Endothelial cell of umbilical vein (primary cell): ENCODE measurements at places on chromosomes 2 and 18. TPM values are rescaled to one million over a fixed set of nuclear protein-coding genes. Genes with fewer than 3 reads are reported as not detected.

DNA sequence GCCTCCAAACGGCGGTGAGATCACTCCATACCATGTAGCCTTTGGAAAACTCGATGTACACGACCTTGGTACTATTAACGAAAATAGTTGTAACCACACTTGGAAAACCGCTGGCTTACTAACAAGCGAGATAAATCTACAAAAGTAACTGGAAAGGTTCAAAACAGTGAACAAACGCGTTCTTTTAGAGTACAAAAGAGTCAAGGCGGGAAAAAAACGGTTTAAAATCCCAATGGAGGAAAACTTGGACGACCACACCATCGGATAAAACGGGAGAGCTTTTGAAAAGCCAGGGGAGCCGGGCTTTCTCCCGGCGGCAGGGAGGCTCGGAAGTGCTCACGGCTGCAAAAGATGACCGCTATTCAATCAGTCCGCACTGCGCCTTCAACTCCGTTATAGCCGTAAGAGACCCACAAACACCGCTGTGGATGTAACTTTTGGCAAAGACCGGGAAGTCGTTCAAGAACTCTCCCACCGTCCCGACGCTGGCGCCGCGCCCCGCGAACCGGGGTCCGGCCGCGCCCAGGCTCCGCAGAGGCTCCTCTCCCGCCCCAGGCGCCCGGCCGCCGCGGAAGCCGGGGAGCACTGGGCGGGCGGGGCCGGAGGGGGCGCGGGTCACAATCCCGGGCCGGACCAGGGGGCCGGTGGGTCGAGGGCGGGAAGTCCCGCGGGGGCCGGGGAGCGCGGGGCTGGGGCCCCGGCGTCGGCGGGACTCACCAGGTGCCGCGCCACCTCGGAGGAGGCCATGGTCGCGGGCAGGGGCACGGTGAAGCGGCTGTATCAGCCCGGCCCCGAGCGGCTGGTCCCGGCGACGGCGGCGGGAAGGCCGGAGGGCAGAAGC lies 465 bp downstream of the SEPTIN10 start:
- DNase-seq: peak; percentile 72

GRCh38 chr18:74806073-74806472 lies 208.4 kb downstream of the ZNF407 start:
- DNase-seq: no peak

DNA sequence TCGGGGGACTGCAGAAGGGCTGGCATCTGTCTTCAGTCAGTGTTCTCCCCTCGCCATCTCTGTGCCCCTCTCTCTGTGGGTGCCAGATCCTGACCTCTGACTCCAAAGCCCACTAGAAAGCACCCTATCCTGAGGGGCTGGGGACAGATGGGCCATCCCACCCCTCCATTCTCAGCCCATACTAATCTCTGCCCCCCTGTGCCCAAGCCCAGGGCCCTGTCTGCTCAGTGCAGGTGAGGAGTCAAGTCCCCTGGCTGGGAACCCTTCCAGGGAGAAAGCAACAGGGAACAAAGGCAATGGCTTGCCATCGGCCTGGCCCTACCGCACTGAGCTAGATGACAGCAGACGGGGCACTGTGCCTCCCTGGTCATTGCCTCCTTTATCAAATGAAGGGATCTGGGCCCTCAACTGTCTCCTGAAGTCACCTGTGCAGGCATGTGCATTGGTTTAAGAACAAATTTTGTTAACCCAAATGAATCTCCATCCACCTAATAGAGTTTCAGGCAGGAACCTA lies 42.7 kb upstream of the ID2 start:
- DNase-seq: no peak

- DNase-seq: peak; percentile 69
Observed at GRCh38 chr2:55856936-55857335, 66.6 kb downstream of the EFEMP1 start.

DNA sequence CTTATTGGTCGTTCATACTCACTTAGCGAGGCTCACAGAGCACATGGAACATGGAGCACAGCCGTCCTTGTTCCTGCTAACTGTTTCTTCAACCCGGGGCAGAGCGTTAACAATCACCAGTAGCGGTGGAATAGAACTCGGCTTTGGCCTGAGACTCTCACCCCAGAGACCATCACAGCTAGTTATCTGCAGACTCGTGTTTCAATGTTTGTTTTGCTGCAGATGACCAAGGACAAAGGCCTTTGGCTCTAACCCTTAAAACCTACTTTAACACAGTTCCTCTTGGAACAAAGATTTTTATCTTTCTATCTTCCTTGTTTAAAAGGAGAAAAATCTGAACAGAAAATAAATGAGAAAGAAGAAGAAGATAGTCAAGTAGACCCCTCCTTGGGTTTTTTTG lies 320.2 kb upstream of the UBE2E3 start:
- DNase-seq: no peak

DNA sequence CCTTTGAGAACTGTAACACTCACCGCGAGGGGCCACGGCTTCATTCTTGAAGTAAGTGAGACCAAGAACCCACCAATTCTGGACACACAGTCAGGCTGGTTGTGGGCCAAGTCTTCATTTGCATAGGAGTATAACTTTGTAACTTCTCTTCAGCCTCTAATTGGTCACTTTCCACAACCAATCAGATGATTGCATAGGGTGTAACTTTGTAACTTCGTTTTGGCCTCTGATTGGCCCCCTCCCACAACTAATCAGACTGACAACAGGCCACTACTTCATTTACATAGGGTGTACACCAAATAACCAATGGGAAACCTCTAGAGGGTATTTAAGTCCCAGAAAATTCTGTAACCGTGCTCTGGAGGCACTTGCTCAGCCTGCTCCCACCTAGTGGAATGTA lies 77.5 kb upstream of the TCF4 start:
- DNase-seq: no peak

DNA sequence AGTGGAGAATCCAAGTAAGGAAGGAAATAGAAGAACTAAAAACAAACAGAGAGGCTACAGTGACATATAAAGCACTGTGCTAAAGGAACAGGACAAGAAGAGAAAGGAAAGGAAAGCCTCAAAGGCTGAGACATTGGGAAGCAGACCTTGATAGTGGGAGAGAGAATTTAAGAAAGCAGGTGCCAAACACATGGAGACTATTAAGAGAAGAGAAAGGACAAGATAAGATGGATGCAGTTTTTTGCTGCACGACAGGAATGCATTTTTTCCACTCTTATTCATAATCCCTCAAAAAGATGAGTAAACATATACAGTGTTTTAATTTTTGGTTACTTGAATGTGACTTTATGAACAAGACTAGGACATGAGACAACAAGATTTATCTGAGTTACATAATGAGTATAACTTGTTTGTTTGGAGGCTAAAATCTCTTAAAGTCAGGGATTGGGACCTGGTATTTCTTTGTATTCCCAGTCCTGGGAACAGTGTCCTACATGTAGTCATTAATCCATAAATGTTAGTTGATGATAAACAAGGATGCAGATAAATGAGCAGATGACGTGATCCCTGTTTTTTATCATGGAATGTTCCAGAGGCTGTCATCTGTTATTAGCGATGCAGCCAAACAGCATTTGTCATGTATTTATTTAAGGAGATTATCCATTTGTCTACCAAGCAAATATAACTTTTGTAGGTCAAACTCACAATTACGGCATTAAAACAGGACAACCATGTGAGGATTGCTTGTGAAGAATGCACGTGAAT lies 141.7 kb downstream of the DNER start:
- no peak for DNase-seq

- no peak for DNase-seq
Observed at GRCh38 chr2:67773851-67774250, 289.0 kb downstream of the C1D start.

GRCh38 chr18:54515149-54515548 lies 75.9 kb upstream of the DYNAP start:
- no peak for DNase-seq

- DNase-seq: no peak
Observed at GRCh38 chr2:42921721-42922120, 129.3 kb upstream of the HAAO start.

GRCh38 chr2:150063931-150064548 lies 423.4 kb downstream of the RND3 start:
- DNase-seq: no peak

GRCh38 chr2:191109888-191110287 lies 40.9 kb downstream of the STAT4 start:
- DNase-seq: no peak

- no peak for DNase-seq
Observed at GRCh38 chr18:78619854-78620253, 359.8 kb upstream of the SALL3 start.

GRCh38 chr2:21466341-21466927 lies 342.7 kb downstream of the TDRD15 start:
- no peak for DNase-seq

- no peak for DNase-seq
Observed at GRCh38 chr18:75551071-75551470, 123.6 kb upstream of the SMIM21 start.

GRCh38 chr2:99805930-99806476 lies 316.2 kb upstream of the REV1 start:
- no peak for DNase-seq

GRCh38 chr18:79241755-79242154 lies 154.0 kb upstream of the NFATC1 start:
- DNase-seq: no peak

DNA sequence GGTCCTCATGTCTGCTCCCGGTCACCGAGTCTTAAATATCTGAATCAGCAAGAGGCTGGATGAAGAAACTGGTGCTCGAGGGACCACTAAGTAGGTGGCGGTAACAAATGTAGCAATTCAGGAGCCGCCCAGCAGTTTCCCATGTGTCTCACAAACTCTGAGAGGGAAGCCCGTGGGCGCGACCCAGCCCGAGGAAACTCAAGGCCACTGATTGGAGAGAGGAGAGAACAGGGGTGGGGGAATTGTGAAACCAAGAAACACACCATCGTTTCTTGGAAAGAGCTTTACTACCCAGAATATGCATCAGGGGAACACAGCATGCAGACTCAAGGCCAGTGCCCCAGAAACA lies 10.8 kb downstream of the MLPH start:
- DNase-seq: no peak

DNA sequence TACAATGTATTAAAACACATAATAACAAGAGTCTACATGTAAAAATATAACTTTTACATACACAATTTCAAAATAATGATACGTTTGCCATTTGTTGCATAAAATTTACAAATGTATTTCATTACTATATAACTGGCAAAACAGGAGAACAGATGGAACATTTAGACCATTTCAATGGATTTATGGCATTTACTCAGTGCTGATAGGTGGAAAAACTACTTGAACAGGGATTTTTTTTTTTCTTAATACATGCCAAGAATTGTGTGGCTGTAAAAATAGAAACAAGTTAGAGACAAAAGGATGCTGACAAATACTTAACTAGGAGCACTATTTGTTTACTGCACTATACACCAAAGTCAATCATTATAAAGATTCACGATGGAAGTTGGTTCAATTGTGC lies 266.8 kb upstream of the CCDC68 start:
- DNase-seq: no peak

- no peak for DNase-seq
Observed at GRCh38 chr2:207256476-207257207, 90.9 kb upstream of the KLF7 start.

GRCh38 chr2:144469798-144470197 lies 50.1 kb downstream of the ZEB2 start:
- peak; percentile 14 for DNase-seq

GRCh38 chr2:227823922-227824321 lies 10.3 kb downstream of the CCL20 start:
- DNase-seq: no peak

DNA sequence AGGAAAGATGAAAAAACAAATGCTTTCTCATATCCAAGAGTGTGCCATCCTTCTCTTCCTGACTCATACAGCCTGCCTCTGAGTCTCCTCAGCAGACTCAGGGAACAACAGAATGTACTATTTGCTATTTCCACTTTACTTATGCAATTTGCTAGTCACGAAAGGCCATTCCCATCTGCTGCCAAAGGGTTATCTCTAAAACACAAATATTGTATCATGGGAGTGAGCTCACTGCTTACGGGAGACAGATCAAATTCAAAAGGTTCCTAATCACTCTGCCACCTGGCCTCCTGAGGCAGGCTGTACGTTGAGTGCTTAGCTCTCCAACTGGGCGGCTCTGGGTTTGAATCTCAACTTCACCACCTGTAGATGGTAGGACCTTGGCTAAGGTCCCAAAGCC lies 92.0 kb downstream of the GAREM1 start:
- DNase-seq: peak; percentile 7

The DSG2 gene
- 0.04 TPM in 1 of 2 replicates, not detected in the other for total RNA-seq

The UBR3 gene
- total RNA-seq: 27.5 and 27.7 TPM in 2 replicates

The UPP2 gene
- total RNA-seq: not detected in 2 replicates

The INHBB gene
- 0.67 and 1.8 TPM in 2 replicates for total RNA-seq

The MALL gene
- total RNA-seq: 104 and 114 TPM in 2 replicates

The CNTNAP5 gene
- not detected in 2 replicates for total RNA-seq

The SCN1A gene
- total RNA-seq: not detected in 2 replicates

The MARCHF4 gene
- 21.5 and 25.2 TPM in 2 replicates for total RNA-seq

The CYP26B1 gene
- 0.76 and 1.1 TPM in 2 replicates for total RNA-seq

The UGT1A4 gene
- not detected in 2 replicates for total RNA-seq

The KYNU gene
- total RNA-seq: 0.25 TPM in 1 of 2 replicates, not detected in the other

The SERPINB12 gene
- total RNA-seq: not detected in 2 replicates

The RAB3GAP1 gene
- 37.2 and 39.5 TPM in 2 replicates for total RNA-seq

The MARCO gene
- not detected in 2 replicates for total RNA-seq

The ST6GAL2 gene
- total RNA-seq: not detected in 2 replicates
